ENCODE measurements at places on chromosomes 11 and 22. TPM values are rescaled to one million over a fixed set of nuclear protein-coding genes. Genes with fewer than 3 reads are reported as not detected.

- DNase-seq, result no peak
These were observed 4.7 kb downstream of the WNT7B start for GRCh38 chr22:45972091-45972888.

DNA sequence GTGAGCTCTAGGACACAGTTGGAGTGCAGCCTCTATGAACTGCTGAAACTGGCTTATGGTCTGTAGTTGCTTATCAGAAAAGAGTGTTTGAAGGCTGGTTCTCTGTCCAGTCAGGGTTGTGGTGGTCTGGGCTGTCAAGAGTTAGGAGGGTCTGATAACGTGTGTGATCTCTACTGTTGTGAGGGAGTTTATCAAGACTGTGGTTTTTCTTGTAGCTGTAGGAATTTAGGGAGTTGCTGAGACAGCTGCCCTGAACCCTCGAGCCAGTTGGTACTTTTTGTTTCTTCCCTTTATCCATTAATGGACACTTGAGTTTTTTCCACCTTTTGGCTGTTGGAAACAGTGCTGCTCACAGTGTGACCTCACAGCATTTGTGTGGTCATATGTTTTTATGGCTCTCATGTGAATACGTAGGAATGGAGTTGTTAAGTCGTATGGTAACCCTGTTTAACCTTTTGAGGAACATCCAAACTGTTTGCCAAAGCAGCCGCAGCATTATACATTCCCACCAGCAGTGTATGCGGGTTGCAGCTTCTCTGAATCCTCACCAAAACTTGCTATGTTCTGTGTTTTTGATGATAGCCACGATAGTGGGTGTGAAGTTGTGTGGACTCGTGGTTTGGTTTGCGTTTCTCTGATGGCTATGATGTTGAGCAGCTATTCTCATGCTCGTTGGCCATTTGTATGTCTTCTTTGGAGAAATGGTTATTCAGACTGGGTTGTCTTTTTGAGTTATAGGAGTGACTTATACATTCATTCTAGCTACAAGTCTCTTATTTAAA is 20.9 kb upstream of the DGCR8 start:
- DNase-seq, result no peak

DNA sequence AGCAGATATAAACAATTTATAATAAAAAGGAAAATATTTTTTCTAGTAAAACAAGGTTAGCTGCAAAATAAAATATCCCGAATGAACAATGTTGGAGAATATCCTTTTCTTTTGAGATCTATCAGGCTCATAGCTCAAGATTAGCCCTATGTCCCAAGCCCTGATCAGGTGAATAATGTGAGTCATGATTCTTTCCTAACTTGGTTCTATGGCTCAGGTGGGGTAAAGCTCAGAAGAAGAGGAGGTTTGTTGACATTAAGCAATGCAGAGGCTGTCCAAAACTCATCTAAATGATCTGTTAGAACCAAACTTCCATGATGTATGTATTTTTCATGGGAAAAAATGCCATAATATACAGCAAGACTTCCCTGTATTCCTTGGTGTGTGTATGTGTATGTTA is 86.1 kb downstream of the TRIM44 start:
- no peak for DNase-seq

Gene MRGPRX4
- total RNA-seq, result not detected

- no peak for DNase-seq
These were observed 7.3 kb downstream of the C11orf71 start for GRCh38 chr11:114392735-114393667.

DNA sequence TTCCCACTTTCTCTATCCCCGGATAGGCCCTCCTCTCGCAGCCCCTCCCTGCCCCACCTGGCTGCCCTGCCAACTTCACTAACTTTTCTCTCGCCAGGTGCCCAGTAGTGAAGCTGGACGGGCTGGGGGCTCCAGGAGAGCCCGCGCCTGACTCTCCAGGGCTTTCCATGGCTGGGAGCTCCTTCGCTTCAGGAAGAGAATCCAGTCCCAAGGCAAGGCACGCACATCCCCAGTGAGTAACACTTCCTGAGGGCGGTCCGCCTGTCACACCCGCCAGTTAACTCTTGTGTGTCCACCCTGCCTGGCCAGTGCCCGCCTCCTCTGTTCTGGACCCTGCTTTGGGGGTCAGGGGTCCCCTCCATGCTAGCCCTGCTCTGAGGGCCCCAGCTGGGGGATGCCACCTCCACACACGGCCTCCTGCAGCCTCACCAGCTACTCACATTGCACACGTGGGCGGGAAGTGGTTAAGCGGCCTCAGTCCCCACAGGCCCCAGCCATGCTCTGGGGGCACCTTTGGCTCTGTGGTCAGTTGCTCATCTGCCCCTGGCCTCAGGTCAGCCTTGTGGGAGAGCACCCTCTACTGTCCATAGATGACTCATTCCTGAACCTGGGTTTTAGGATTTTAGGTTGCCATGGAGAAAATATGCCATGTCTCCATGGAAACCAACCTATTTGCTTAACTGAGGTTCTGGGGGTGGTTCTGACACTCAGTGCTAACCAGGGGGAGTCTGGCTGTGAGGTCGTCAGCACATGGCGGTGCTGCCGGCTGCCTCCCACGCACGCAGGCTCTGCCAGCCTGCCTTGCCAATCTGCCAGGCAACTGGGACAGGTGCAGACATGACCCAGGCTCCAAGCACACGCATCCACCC is at the start of gene RIN1:
Gene RIN1 (minus strand): TSS at position 201 of the 869 bp plus-strand sequence. CDS start 32 bp downstream, at position 169.
- peak; percentile 85 for DNase-seq

GRCh38 chr11:115067471-115067870 is 389.1 kb downstream of the NXPE2 start:
- DNase-seq, result no peak

DNA sequence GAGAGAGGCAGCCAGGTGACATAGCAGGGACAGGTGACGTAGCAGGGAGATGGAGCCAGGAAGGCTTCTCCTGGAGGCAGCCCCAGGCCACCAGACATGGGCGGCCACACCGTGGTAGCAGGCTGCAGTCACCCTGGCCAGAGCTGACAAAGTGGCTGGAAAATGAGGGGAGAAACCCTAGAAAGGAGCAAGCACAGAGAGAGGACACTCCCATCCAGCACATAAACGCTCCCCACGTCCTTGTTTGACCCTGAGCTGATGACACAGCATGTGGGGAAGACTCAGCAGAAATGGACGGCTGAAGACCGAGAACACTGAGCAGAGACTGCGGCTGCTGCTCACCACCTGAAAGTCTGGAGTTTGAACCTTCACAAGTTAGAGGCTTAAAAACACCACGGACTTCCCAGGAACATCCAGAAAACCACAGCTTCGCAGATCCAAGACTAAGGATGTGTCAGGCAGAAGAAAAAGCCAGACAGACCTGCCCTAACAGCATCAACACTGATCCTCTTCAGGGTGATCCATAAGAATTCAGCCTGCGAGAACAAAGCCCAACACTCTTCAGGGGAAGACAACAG is 28.7 kb downstream of the DRD4 start:
- DNase-seq, result no peak

Gene PDGFD
- total RNA-seq, result 19.6 TPM

Gene HIRA
- 15.0 TPM for total RNA-seq

GRCh38 chr22:17612057-17612456 is 16.5 kb downstream of the ATP6V1E1 start:
- DNase-seq, result no peak

- no peak for DNase-seq
These were observed 87.4 kb upstream of the DRD2 start for GRCh38 chr11:113562576-113562975.

Gene NRIP3
- total RNA-seq, result 1.0 TPM

Gene SCGB1C1
- total RNA-seq, result not detected
